ENCODE measurements at places on chromosomes 2 and 18.

DNA sequence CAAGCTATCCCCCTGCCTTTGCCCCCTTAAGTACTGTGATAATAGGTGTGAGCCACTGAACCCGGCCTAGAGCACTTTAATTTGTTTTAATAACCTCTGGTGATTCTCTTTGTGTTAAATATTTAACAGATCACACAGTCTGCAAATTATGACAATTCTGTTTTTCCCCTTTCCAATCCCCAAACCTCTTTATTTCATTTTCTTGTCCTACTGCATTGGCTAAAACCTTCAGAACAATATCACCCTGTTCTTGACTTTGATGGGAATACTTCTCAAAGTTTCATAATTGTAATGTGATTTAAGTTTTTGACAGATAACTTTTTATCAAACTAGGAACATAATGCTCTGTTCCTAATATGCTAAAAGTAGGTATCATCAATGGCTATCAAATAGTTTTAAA, 44.5 kb downstream of the USP37 start:
- DNase-seq: no peak

DNA sequence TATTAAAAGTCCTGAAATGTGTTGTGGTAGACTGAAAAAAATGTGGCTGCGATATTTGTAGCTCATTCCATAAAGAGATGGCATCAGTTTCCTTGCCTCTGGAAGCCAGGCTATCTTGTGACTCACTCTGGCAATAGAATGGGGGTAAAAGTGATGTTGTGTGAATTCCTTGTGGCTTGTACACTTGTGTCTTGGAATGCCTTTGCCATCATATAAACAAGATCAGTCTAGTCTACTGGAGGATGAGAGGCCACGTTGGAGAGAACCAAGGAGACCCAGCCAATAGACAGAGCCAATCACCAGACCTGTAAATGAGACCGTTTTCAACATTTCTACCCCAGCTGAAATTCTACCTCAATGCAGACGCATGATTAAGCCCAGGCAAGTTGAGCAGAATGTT, 254.1 kb downstream of the TRIB2 start:
- DNase-seq: no peak

GRCh38 chr2:13681936-13682335, 950.6 kb upstream of the LRATD1 start:
- no peak for DNase-seq

DNA sequence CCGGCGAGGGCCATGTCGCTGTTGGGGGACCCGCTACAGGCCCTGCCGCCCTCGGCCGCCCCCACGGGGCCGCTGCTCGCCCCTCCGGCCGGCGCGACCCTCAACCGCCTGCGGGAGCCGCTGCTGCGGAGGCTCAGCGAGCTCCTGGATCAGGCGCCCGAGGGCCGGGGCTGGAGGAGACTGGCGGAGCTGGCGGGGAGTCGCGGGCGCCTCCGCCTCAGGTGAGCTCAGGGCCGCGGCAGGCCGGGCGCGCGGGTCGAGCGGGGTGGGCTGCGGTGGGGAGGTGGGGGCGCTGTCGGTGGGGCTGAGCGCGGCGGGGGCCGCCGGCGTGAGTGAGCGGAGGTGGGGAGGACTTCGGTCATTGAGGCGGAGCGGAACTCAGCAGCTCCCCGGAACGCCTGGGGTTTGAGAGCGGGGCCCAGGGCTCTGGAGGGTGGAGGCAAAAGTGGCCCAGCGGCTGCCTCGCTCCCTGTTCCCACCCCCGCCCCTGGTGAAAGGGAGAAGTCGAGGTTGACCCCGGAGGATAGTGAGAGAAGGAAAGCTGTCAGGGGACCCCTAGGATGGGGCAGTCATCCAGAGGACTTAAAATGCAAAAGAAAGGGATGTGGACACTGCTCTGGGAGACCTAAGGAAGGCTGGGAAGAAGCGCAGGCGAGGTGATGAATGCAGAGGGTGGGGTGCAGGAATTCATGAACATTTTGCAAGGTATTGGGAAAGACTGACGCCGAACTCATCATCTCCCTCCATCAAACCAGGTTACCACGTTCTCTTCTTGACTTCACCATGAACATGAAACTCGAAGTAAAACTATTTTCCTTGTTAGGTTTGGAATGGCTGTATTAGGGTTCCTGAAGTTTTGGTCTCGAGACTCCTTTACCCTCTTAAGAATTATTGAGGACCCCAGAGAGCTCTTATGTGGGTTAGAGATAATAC, 633 bp downstream of the MALT1 start:
- peak; percentile 59 for DNase-seq

- DNase-seq: no peak
Measured at GRCh38 chr18:22883179-22883578, 49.9 kb upstream of the RBBP8 start.

- no peak for DNase-seq
Measured at GRCh38 chr2:68762665-68763064, 28.1 kb downstream of the ARHGAP25 start.

DNA sequence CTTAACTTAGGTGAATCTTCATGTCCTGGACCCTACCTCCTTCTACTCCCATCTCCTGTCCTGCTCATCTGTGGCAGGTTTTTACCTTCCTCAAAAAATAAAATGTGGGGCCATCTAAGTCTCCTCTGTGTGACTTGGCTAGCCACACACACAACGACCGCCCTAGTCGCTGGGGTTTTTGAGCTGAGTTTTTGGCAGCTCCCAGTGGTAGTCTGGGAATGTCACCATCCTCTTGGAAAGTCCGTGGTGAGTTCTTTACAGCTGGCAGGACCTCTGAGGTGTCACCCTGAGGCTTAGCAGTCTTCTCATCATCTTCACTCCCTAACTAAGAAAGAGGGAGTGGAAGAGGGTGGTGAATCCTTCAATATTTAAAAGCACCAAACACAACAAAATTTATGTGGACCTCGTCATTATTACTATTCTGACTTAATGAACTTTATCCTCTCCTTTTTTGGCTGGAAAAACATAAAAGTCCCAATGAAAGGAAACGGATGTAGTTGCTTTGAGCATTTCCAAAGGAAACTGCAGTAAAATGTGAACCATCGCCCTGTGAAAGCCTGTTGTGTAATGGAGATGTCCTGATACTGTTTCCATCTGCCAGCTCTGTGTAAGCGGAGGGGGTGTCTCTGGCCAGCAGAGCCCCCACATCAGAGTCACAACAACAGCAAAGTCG, 78.6 kb downstream of the VAPA start:
- no peak for DNase-seq

DNA sequence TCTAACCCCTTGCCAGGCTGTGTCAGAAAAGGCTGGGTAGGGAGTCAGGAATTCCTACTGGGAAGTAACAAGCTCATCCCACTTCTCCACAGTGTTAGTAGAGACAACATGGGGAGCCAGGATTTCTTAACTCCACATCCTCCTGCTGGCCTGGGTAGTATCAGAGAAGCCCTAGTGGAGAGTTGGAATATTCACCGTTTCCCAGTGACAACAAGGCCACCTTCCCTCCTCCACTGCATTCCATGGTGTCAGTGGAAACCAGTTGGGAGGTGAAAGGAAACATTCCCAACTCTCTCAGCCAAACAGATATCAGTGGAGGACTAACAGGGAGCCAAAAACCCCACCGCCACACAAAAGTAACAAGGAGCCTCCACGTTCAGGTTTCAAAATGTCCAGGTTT, 41.2 kb downstream of the SRD5A2 start:
- DNase-seq: no peak

DNA sequence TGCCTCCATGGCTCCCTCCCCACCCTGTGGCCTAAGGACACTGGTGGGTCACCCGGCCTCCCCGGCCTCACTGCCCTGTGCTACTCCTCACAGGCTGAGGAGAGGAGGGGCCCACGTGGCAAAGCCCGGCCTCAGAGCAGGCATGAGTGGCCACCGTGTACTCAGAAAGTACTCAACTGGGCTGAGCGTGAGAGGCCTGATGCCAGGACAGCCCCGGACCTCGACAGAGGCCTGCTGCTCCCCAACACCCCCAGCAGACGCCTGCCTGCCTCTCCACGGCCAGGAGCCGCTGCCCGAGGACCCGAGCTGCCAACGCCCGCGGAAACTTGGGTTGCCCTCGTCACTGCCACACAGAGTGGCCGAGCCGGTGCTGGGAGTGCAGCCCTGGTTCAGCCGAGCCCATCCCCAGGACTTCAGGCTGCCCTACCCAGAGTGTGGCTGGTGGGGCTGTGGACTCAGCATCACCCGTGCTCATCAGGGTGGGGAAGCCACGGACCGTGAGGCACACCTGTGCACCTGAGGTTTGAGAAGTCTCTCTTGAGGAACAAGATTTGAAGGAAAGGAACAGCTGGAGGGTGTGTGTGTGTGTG, 59.3 kb downstream of the CENPO start:
- no peak for DNase-seq

DNA sequence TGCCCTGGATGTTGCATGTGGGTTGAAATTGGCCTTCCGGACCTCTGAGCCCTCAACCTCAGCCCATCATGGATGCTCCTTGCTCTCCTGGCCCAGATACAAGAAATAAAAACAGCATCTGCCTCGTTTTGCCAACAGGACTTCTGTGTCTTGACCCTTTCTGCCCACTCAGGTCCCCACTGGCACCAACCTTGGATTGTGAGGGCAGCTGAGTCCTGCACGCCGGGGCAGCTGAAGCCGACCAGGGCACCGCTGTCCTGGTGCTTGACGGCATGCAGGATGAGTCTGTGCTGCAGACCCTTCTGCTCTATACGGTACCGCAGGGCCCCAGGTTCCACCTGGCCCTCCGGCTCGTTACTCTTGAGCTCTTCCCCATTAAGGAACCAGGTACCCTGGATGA, 4.7 kb downstream of the OBSL1 start:
- no peak for DNase-seq

DNA sequence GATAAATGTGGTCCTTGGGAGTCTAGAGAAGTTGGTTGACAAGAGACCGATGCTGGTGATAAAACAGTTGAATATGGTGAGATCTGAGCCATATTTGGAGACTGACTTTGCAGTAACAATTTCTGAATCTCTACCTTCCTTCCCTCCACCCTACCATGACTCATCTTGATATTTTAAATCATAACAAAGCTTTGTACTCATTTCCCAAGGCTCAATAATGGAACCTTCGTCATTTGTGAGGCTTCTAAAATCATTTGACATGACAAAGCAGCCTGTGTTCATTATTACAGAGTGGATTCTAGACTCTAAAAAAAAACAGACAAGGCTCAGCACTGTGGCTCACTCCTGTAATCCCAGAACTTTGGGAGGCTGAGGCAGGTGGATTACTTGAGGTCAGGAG, 38.5 kb upstream of the PDCL3 start:
- DNase-seq: no peak

DNA sequence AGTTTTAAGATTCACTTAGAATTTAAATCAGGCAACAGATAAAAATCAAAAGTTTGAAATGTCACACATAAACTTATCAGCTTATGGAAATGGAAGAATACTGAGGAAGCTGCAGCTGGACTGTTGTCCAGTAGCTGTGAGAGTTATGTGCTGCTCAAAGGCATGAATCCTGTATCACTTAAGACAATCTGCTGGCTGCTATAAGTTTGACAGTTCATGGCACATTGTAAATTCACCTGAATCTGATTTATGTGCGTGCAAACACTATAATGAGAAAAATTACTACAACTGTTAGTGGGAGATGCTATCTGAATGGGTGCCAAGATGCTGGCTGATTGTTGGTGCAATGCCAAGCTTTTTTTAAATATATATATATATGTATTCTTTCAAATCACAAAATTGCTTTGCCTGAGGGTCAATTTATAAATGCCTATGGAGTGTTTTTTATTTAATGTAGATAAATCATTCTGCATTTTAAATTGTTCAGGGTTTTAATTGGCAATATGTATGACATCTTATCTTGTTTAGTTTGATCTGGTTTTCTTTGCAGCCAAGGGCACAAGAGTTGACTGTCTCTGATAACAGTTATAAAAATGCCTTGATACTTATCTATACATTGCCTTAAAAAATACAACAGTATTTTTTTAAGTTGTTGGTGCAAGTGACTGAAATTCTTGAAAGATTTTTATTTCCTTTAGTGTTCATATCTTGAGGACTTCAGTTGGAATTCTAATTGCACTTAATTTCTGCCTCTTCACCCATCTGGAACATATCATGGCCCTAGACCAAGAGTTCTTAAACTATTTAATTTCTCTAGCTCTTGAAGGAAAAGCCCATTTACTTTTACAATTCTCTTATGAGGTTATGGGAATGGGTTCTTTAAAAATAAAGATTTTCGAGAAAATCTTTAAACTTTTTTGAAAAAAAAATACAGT, 48.7 kb downstream of the CAVIN2 start:
- DNase-seq: no peak

DNA sequence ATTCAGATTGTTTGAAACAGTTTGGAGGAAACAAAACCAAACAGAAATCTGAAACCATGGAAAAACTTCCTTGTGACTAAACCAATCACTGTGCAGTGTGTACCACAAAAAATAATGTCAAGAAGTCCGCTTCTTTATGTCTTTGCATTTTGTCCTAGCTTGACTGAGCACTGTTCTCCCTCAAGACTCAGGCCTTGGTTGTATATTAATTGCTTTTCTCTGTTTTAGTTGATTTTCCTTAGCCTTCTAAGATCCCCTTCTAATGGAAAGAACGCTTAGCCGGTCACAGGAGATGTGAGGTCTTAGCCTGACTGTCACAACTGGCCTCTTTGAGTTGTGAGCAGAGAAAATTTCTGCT, 56.6 kb downstream of the LCLAT1 start:
- no peak for DNase-seq

DNA sequence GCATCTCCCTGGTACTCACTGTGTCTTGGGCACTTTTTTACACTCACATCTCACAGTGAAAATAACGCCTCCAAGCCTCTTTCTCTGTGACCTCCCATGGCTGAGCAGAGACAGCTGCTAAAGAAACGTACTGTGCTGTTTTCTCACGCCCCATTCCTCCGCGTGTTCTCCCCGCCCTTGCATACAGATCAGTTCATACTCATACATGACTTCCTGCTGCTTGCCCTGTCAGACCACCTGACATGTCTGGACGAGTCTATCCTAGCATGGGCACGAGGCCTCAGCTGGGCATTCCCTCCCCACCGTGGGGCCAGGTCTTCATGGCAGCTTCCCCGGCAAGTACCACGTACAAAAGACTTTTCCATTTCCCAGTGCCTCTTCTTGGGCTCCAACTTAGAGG, 21.2 kb upstream of the IL1A start:
- no peak for DNase-seq

DNA sequence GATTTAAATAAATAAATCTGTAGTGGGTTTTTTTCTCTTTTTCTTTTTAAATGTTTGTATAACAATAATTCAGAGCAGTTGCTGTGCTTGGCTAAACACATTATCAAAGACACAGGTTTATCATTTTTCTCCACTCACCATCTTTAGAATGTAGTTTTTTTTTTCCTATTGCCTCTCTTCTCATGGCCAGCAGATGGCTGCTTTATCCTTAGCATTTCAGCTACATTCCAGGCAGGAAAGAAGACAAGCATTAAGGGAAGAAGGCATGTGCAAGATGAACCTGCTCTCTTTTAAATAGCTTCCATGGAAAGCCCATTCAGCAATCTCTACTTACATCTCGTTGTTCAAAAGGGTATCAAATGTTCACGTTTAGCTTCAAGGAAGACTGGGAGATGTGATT, 42.6 kb downstream of the ARHGAP15 start:
- DNase-seq: no peak

GRCh38 chr18:48934415-48934722, 16.4 kb downstream of the SMAD7 start:
- no peak for DNase-seq

GRCh38 chr2:36963106-36963505, 3.2 kb downstream of the STRN start:
- DNase-seq: no peak

All from stimulated activated naive CD8-positive, alpha-beta T cell treated with anti-CD3 and anti-CD28 coated beads, Interleukin-15, Interleukin-2, amounts not matched to agents 100 U/mL and 50 U/mL, for 24 hours (primary cell).